ENCODE measurements at places on chromosomes 2 and 18.
A peak's percentile ranks its signal among the peaks of the same experiment; 100 is the strongest.

DNA sequence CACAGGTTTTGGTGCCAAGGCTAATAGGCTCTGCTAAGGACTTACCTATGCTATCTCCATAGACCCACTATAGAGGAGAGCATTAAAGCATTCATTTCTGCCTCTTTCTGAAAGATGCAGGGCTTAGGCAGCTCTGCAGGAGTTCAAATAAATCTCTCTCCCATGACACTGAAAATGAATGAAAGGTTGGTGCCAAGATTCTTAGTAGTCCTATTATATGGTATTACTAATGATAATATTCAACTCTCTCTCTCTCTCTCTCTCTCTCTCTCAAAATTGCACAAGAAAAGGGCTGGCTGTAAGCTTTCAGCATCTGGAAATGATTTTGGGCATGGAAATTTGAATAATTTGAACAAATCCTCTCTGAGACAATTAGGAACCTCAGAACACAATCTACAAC lies 433.7 kb downstream of the MBD2 start:
- DNase-seq, result no peak

- DNase-seq, result no peak
These were observed 255.5 kb upstream of the FN1 start for GRCh38 chr2:215691346-215691745.

DNA sequence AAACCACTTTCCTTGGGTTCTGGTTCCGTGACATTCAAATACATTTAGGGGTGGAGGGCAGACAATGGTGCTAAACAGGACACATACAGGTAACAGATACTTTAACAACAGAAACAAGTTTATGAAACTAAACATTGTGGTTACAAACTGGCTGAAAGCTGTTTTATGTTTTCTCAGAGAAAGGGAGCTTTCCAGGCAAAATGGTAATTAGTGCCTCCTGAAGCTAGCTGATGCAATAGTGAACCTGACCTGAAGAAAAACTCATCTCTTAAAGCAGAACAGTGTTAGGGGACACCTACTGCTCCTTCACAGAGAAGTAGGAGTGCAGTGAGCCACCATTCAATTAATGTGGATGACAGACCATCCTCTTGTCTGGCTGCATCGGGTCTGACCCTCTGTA lies 138.9 kb downstream of the CCDC148 start:
- no peak for DNase-seq

- no peak for DNase-seq
These were observed 138.4 kb upstream of the HNRNPA3 start for GRCh38 chr2:177074099-177074710.

DNA sequence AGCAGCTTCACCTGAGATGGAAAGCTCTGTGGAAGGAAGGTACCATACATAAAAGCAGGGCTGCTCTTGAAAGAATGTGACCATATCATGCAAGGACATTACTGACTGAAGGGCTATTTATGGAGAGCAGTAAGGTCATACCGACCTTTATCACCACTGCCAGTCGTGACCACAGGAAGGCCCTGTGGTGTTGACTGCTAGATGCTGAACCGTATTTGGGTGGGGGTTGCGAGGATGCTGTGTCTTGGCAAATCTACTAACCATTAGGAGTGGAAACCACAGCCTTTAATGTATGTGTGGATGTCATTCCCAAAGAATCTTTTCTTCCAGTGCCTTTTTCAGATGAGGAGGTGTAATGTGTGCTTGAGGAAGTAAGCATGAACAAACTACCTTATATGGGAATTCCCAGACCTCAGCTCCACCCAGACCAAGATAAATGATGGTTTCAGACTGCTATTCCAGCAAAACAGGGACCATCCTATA lies 60.8 kb downstream of the LIMS1 start:
- DNase-seq, result peak; percentile 86

Data from fibroblast of villous mesenchyme (primary cell).